ENCODE measurements at places on chromosomes 7 and 10.

- DNase-seq = peak; percentile 89
Measured at GRCh38 chr10:43817368-43817767, 168.7 kb upstream of the ZNF32 start.

DNA sequence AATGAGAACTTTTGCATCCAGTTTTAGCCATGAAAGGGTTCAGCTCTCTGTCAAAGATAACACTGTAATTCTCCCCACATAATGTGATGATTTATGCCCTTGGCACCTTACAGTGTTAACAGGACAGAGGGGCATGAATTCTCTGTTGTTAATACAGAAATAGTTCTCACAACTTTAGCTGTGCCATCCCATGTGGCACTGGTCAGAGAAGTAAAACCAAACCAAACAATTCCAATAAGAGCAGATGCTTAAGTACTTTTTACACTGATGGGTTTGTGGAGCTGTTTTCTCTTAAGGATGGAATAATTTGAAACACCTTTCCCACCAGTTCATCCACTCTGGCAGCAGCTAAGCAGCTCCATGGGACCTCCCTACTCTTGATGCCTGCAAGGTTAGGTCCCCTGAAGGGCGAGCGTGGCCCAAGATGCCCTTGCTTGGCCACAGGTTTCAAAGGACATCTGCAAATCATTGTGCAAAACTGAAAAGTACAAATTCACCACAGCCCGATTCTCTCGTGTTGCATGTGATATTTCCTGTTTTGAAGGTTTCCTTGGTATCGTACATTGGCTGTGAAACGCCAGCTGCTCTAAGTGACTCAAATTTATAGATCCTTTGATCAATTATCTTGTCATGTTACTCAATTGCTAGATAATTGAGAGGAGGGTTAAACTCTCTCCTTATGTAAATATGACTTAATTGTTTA, 82.5 kb upstream of the CREB5 start:
- DNase-seq = no peak

DNA sequence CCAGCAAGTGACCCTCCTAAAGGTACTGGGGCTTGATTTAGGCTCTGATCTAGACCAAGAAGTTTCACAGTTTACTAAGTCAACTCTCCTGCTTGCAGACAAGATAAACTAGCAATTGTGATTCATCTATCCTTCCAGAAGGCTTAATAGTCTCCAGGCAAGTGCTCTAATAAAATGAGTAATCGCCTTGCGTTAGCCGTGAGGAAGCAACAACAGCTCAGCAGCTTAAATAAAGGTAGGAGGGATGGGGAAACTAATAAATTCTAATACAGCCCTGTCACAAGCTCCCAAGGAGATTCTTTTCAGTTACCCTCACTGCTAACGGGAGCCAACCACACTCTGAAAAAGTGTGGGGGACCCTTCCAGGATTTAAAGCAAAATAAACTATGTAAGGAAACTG, 48.4 kb downstream of the FRMD4A start:
- peak; percentile 44 for DNase-seq

- DNase-seq = no peak
Measured at GRCh38 chr10:125062914-125063230, 97.5 kb downstream of the CTBP2 start.

DNA sequence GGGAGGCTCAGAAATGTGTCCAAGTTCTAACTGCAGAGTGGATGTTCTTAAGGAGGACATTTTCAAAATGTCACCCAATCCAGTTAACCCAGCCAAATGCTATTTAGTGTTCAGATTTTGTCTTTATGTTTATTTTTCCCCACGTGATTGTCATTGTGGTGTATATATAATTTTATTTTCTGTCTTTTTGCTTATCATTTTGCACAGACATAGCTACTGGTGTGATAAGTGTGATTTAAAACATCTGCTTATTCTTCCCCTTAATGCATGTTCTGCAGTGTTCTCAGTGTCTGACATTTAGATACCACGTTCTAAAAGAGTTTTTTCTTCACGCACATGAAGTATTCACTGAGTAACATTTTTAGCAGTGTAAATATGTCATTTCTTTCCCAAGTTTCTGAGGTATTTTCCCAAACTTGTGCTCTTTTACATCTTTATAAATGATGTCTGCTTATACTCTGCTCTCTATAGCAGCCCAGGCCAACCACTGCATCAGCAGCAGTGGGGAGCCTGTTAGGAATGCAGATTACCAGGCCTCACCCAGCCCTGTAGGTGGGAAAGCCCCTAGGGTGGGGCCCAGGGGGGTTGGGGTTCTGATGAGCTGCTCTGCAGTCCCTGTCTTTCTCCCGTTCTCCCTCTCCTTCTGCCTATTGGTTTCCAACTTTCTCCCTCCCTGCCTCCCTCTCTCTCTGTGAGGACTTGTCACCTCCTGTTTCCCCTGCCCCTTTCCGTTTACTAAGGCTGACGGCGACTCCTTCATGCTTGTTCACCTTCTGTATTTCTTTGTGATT, 20.8 kb downstream of the ADCY1 start:
- no peak for DNase-seq

DNA sequence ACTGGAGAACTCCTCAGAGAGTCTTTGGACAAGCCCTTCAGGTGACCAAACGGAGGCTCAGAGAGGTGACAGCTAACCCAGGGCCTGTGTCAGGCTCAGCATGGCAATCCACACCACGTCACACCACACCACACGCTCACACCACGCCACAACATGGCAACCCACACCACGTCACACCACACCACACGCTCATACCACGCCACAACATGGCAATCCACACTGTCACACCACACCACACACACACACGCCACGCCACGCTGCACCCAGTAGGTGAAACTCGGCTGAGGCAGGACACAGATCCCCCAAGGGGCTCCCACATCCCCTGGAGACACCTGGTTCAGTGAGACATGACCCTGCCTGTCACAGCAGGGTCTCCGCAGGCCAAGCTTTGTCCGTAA, 107.3 kb downstream of the PDGFA start:
- DNase-seq = no peak

DNA sequence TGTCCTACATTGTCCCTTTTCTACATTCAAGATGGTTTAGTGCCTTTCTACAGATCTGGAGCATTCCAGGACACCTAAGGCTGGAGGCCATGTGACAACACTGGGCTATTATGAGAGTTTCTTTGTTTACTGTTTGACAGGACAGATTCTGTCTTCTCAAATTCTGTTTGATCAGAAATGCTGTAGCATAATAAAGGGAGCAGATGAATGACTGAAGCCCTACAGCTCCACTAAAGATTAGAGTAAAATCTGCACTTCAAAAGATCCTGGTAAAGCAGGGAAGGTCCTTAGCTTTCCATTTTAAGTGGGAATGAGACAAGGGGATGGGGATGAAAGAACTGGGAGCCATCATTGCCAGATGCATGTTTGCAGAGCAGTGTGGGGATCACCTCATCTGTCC, 38.4 kb downstream of the TMEM229A start:
- DNase-seq = no peak

DNA sequence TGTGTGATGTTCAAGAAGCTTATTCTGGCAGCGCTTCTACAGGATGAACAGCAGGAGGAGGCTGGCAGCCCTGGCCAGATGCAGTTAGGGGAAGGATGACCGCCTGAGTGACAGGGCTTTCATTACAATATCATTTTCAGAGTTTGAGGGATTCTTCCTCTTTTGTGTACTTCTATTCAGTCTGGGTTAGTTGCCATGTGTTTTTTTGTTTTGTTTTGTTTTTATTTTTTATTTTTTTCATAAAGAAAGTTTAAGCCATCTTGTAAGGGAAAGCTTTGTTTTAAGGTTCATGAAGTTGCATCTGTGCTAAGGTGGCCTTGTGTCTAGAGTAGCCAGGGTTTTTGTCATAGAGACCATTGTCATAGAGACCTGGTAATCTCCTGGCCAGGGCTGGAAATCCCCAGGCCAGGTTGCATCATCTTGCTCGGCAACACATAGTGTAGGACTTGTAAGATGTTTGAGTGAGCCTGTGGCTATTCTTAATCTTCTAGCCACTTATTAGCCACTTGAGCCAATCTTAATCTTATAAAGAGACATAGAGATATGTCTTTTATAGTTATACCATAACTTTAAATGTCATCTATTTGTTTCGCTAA, 230.5 kb upstream of the TMEM229A start:
- DNase-seq = peak; percentile 54
